Posterior vena cava (tissue), 2 donors: ENCODE measurements at places on chromosomes 4 and X. TPM values are rescaled to one million over a fixed set of nuclear protein-coding genes. Genes with fewer than 3 reads are reported as not detected.
A peak's percentile ranks its signal among the peaks of the same experiment; 100 is the strongest.

The HTN1 gene
- not detected for total RNA-seq

The RNF175 gene
- total RNA-seq = 0.52 TPM

The ZNF732 gene
- total RNA-seq = 0.19 TPM

The EXOC1L gene
- total RNA-seq = not detected

The MSANTD1 gene
- 0.71 TPM for total RNA-seq

The CTAG2 gene
- total RNA-seq = 1.2 TPM

The F8A3 gene
- total RNA-seq = 7.1 TPM

The TEX11 gene
- not detected for total RNA-seq

DNA sequence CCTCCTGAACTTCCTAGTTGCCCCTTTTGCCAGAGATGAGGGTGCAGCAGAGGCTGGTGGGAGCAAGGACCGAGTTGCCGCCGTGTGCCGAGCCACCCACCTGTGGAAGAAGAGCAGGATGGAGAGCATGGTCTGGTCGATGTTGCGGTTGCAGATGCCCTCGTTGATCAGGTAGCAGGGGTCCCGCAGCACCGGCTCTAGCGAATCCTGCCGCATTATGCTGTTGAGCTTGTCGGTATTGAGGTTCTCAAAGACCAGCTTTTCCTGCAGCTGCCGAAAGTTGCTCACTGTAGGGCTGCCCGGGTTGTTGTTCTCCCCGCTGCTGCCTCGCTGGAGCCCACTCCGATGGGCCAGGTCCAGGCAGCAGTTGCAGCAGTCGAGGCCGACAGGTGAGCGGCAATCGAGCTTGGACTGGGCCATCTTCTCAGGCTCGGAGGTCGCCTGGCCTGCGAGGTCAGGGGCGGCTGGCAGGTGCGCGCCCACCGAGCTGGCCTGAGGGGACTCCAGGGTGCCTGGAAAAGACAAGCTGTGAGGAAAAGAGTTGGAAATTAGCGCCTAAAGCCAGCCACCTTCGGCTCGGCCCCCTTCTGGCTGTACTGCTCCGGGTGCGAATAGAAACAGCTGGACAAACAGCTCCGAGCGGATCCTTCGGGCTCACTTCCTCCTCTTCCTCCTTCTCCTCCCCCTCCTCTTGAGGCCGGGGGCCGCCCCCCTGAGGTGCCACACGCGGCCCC is 420 bp downstream of the TSC22D3 start:
- DNase-seq = no peak

- no peak for DNase-seq
These were observed 228.8 kb downstream of the SPCS3 start for GRCh38 chr4:176548571-176548970.

DNA sequence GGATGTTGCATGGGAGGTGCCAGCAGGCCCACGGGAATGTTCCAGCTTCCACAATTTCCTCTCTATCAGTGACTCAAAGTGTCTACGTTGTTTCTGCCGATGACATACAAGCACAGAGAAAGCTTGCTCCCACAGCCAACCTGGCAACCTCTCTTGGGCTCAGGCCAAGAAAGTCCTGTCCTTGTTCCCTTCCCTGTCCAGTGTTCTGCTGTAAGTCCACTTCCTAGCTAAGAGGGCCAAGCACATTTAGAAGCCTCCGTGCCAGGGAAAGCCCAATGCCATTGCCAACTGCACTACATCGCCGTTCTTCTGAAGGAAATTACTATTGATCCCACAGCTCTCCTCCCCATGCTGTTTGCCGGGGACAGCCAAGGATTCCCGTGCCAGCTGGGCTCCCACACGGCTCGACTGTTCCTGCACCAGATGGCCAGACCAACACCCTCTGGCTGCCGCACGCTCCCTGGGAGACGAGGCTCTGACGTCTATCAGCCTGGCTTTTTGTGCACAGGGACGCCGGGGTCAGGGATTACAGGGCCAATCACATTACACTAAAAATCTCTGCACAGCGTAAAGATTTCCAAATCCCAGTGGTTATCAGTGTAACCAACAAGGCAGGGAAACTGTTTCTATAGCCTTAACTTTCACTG is 284.0 kb downstream of the BCOR start:
- DNase-seq = peak; percentile 93

DNA sequence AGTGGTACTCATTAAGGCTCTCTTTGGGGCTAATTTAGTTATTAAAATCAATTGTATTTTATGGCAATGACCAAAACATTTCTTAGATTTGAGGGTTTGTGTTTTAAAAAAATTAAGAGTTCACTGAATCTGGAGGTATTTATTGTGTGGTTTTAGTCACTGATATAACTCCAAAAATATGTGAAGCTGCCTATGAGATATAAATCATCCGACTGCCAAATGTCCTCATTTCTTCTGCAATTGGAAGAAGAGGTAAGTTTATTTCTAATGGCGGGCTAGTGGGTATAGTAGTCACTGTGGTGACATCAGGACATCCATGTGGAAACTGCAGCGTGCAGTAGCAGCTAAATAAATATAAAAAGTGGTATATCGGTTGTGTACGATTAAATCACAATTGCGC is 205.5 kb downstream of the MID1 start:
- no peak for DNase-seq

DNA sequence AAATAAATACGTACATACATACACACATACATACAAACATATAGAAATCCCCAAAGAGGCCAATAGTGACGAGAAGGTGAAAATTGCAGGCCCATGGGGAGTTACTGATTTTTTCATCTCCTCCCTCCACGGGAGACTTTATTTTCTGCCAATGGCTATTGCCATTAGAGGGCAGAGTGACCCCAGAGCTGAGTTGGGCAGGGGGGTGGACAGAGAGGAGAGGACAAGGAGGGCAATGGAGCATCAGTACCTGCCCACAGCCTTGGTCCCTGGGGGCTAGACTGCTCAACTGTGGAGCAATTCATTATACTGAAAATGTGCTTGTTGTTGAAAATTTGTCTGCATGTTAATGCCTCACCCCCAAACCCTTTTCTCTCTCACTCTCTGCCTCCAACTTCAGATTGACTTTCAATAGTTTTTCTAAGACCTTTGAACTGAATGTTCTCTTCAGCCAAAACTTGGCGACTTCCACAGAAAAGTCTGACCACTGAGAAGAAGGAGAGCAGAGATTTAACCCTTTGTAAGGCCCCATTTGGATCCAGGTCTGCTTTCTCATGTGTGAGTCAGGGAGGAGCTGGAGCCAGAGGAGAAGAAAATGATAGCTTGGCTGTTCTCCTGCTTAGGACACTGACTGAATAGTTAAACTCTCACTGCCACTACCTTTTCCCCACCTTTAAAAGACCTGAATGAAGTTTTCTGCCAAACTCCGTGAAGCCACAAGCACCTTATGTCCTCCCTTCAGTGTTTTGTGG is 180.7 kb downstream of the AR start:
- DNase-seq = no peak

- DNase-seq = no peak
These were observed 18.1 kb downstream of the CHIC1 start for GRCh38 chrX:73581002-73581628.

GRCh38 chrX:150525061-150525919 is 43.1 kb upstream of the MTM1 start:
- DNase-seq = no peak

DNA sequence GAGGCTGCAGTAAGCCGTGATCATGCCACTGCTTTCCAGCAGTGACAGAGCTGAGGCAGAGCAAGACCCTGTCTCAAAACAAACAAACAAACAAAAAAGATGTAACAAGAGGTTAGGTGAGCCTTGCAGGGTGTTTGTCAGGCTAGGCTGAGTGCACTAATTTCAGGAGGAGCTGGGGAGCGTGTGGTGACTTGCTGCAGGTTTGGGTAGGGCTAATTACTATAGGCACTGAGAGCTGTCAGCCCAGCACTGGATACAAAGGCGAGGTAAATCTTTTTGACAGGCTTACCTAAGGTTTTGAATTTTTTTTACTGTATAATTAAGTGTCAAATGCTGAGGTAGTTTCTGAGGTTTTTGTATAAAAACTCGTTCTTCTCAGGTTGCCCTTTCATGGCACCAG is 29.8 kb upstream of the SH3D19 start:
- DNase-seq = no peak

- no peak for DNase-seq
These were observed 21.4 kb upstream of the SEL1L3 start for GRCh38 chr4:25884031-25884782.

- DNase-seq = no peak
These were observed 1754.1 kb downstream of the C4orf33 start for GRCh38 chr4:130850019-130850524.

- DNase-seq = no peak
These were observed 15.0 kb downstream of the APELA start for GRCh38 chr4:164892018-164892417.

DNA sequence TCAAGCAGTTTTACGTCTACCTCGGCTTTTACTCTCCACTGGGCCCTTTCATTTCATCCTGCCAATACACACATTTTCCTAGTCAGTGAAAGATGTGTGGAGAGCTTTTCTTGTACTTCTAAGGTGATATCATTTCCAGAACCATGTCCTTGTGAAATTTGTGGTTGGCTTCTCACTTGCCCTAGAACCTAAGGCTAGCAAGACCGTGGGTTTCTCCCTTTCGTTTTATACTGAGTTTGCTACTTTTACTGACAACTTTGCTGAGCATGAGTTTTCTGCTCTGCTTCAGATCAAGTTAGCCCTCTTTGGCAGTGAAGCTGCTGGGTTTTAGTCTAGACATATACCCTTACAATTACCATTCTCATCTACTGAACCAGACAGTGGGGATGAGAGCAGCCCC is 95.7 kb upstream of the FRMPD4 start:
- DNase-seq = no peak

DNA sequence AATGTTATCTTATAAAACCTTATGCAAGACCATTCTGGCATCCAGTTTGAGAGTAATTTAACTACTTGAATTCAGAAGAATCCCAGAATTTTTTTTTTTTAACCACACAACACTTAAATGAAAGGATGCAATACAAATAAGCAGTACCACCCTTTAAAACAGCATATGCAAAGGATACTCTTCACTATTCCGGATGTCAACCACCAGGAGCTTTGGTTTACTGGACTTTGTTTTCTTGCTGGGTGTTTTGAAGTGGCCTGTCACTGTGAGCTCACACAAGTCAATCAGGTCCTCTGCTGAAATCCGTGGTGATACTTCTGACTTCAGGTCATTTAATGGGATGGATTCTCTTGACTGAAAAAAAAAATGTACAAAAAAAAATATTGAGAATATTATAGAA is 200.0 kb downstream of the TBCK start:
- DNase-seq = no peak

DNA sequence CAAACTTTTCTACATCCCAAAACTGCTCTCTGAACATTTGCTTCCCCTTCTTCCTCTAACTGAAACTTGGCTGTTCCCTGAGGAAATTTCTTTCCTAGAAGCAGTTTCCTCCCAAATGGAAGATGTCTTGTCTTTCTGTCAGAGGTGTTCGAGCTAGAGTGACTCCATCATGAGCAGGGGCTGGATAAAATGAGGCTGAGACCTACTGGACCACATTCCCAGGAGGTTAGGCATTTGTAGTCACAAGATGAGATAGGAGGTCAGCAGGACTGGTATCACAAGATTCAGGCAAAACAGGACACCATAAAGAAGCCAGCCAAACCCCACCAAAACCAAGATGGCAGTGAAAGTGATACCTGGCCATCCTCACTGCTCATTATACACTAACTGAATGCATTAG is 35.8 kb upstream of the PGRMC2 start:
- no peak for DNase-seq

DNA sequence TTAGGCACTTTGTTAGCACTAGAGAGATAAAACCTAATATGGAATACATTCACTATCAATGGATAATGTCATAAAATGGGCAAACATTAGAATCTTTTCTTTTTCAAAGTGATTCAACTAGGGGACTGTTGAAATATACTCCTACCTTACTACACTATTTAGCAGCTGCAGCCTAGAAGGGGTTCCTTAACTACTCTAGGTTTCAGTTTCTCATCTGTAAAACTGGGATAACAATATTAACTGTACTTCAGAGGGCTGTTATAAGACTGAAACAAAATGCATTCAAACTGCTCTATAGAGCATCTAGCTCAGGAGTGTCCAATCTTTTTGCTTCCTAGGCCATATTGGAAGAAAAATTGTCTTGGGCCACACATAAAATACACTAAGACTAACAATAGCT is 147.4 kb downstream of the CDS1 start:
- no peak for DNase-seq

DNA sequence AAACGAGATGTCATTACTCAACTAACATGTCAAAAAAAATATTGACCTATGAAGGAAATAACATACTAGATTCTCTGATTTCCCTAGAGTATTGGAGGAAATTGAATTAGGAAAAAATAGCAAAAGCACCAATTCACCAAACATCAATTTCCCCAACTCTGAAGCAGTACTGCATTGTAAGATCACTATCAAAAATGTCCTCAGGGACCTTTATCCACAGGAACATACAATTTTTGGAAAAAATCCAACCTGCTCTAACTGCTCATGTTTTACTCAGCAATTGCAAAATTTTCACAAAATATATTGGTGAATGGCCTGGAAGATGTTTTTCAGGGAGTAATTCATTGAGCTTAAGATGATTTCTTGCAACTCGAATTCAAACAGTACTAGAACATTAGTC is 239.0 kb upstream of the GIMD1 start:
- DNase-seq = no peak

DNA sequence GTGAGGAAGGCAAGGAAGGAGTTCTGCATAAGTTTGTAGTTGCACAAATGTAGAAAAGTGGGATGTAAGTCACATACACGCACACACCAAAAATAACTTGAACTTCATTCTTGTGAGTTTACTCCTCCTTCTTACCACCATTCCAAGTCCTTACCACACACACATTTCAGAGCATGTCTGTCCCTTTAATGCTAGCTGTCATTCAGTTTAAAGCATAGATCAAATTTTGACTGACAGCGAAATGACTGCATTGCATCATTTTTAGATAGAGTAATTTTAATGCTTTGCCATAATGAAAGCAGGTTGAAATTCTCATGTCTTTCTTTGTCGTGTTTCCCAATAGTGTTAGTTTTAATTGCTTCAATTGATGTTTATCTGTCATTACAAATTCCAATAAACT is 629.6 kb upstream of the HTR2C start:
- no peak for DNase-seq

- DNase-seq = no peak
These were observed 158.8 kb downstream of the ADGRA3 start for GRCh38 chr4:22356987-22357596.

DNA sequence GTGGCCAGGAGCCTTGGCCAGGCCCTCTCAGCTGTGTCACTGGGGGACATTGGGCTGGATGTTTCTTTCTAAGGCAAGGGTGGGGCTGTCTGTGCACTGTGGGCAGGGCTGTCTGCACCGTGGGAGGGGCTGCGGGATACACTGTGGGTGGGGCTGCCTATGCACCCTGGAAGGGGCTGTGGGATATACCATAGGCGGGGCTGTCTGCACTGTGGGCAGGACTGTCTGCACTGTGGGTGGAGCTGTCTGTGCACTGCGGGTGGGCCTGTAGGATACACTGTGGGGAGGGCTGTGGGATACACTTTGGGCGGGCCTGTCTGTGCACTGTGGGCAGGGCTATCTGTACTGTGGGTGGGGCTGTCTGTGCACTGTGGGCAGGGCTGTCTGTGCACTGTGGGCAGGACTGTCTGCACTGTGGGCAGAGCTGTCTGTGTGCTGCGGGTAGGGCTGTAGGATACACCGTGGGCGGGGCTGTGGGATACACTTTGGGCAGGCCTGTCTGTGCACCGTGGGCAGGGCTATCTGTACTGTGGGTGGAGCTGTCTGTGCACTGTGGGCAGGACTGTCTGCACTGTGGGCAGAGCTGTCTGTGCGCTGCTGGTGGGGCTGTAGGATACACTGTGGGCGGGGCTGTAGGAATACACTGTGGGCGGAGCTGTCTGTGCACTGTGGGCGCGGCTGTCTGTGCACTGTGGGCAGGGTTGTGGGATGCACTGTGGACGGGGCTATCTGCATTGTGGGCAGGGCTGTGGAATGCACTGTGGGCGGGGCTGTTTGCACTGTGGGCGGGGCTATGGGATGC is 31.1 kb downstream of the ACOX3 start:
- DNase-seq = peak; percentile 91

- DNase-seq = no peak
These were observed 127.7 kb downstream of the COL4A6 start for GRCh38 chrX:108310506-108310905.
